ENCODE measurements at places on chromosomes 5 and 9.

DNA sequence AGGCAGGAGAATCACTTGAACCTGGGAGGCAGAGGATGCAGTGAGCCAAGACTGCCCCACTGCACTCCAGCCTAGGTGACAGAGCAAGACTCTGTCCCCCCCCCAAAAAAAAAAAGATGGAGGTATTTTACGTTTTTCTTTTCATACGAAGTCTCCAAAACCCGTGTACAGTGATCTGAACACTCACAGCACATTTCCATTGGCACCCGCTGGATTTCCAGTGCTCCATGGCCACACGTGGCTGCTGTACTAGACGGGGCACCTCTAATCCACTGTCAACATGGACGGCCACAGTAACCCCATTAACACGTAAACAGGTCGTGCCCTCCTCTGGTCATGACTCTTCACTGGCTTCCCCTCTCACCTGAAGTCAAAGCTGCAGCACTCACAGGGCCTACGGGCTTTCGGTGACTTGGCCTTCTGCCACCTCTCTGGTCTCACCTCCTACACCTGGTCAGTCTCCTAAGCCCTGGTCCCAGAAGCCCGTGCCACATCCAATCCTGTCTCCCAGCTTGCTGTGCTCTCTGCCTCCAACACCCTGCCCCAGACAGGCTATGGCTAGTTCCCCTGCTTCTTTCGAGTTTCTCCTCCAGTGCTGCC, 22.1 kb downstream of the TBC1D9B start:
- no peak for DNase-seq

DNA sequence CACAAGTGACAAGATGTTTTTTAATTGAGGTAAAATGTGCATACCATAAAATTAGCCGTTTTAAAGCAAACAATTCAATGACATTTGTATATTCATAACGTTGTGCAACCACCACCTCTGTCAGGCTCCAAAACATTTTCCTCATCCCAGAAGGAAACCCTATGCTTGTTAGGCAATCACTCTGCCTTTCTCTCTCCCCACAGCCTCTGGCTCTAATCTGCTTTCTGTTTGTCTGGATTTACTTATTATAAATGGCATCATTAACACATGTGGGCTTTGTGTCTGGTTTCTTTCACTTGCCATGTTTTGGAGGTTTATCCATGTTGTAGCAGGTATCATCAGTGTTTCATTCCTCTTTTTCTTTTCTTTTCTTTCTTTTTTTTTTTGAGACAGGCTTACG, 1.4 kb upstream of the N4BP3 start:
- no peak for DNase-seq

- DNase-seq = no peak
These were observed 6.6 kb upstream of the ERBIN start for GRCh38 chr5:65919773-65920172.

DNA sequence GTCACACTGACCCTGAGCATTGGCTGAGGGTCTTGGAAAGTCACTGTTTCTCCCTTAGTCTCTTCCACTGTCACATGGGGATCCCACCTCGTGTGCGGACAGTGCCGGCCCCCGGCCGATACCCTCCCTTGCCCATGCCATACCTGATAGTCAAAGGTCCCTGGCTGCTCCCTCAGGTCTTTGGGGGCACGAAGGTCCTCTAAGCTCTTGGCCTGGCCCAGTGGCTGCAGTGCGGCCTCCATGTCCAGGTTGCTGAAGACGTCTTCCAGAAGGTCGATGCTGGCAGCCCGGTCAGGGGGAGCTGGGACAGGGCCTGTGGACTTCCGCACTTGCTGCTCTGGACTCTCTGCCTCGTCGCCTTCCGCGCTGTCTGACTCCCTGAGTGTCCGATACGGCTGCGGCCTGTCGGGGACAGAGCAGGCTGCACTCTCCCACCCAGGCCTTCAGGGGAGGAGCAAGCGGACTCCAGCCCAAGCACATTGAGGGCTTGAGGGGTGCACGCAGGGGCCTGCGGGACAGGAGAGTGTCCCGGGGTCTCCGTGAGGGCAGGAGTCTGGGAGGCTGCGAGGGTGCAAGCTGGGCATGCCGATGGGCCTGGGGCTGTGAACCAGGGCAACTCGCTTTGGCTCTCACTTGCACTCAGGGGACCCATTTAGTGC, 27.6 kb downstream of the CRB2 start:
- DNase-seq = no peak

DNA sequence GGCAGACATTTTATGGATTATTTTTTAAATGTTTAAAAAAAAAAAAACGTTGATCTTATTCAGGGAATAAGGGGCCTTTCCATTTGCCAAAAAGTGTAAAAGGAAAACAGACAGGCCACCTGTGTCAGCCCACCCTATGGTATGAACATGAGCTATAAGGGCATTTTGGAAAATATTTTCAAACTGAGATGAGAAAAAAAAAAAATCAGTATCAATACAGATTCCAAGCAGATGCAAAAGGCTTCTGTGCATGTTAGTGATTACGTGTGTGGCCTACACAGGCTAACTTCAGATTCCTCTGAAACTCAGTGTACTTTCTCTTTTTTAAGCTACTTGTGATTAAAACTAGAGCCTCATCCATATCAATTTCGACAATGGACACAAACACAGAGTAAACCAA, 189.9 kb downstream of the BNC2 start:
- no peak for DNase-seq

GRCh38 chr5:13454050-13454449, 490.4 kb downstream of the DNAH5 start:
- DNase-seq = no peak

- DNase-seq = no peak
These were observed 22.2 kb downstream of the SH3GL2 start for GRCh38 chr9:17600962-17601593.
